ENCODE measurements at places on chromosomes 2 and 18. TPM values are rescaled to one million over a fixed set of nuclear protein-coding genes. Genes with fewer than 3 reads are reported as not detected.

Gene RGPD3
- total RNA-seq, result not detected

GRCh38 chr2:207227062-207227748 is 61.5 kb upstream of the KLF7 start:
- H3K4me1 ChIP-seq, result peaks cover 62% of the 10 kb centered on the region
- no peak overlapping the region for H3K4me3 ChIP-seq
- peak; percentile 14 for DNase-seq
- no peaks in the 10 kb centered on the region for H3K36me3 ChIP-seq

- no peaks in the 10 kb centered on the region for H3K36me3 ChIP-seq
- no peak overlapping the region for H3K4me3 ChIP-seq
- H3K27me3 ChIP-seq, result no peaks in the 10 kb centered on the region
- H3K27ac ChIP-seq, result no peak overlapping the region
- no peaks in the 10 kb centered on the region for H3K4me1 ChIP-seq
- DNase-seq, result no peak
Measured at GRCh38 chr2:202754936-202755335, 116.6 kb downstream of the ICA1L start.

- no peaks in the 10 kb centered on the region for H3K36me3 ChIP-seq
- H3K27me3 ChIP-seq, result no peaks in the 10 kb centered on the region
Measured at GRCh38 chr2:127576433-127577207, 41.1 kb downstream of the MYO7B start.

Gene FTCDNL1
- 3.3 TPM for total RNA-seq

DNA sequence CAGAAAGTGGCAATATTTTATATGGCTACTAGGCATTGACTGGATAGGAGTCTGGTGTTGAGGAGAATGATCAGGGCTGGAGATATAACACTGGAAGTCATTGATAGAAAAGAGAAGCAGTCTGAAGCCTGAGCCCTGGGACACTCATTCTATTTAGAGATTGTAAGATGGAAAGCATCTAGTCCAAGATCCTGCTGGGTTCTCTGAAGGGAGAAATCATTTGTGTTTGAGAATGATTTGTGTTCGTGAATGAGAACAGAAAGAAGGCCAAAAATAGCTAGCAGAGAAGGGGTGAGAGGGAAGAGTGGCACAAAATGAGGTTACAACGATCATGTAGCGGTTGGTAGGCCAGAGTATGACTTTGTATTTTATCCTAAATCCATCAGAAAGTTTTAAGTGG is 7.6 kb upstream of the ALS2 start:
- DNase-seq, result no peak
- H3K27ac ChIP-seq, result no peak overlapping the region
- no peaks in the 10 kb centered on the region for H3K4me1 ChIP-seq

- H3K4me3 ChIP-seq, result no peak overlapping the region
- H3K27ac ChIP-seq, result no peak overlapping the region
- H3K27me3 ChIP-seq, result no peaks in the 10 kb centered on the region
Measured at GRCh38 chr2:8659735-8660492, 21.9 kb upstream of the ID2 start.

Gene CGREF1
- 2.8 TPM for total RNA-seq

Gene SOWAHC
- 11.2 TPM for total RNA-seq

DNA sequence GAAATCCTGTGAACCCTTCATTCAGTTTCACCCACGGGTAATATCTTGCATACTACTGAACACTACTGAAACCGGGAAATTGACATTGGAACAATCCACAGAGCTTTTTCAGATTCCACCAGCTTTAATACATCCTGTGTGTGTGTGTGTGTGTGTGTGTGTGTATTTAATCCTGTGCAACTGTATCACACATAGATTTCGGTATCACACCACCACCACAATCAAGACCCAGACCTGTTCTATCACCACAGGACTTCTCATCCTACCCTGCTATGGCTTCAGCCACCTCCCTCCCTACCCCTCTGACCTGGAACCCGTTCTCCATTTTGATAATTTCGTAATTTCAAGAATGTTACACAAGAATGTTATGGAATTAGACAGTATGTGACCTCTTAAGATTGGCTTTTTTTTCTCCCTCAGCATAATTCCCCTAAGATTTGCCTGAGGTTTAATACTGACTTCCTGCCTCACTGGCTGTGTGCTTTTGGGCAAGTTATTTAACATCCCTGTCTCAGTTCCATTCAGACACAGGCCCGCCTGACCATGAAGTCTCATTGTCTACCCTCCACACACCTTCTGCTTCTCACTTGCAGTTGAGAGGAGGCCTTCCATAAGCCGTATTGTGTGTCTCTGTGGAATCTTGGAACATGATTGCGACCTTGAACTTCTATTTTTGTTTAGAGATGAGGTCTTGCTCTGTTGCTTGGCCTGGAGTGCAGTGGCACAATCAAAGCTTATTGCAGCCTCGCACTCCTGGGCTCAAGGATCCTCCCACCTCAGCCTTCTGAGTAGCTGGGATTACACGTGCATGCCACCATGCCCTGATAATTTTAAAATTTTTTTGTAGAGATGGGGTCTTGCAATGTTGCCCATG is 14.4 kb upstream of the TMEM131 start:
- H3K36me3 ChIP-seq, result no peaks in the 10 kb centered on the region
- H3K4me1 ChIP-seq, result peaks cover 4% of the 10 kb centered on the region
- no peak overlapping the region for H3K27ac ChIP-seq
- DNase-seq, result no peak
- H3K4me3 ChIP-seq, result no peak overlapping the region
- no peaks in the 10 kb centered on the region for H3K27me3 ChIP-seq

Gene GAREM1
- 10.9 TPM for total RNA-seq

- H3K36me3 ChIP-seq, result no peaks in the 10 kb centered on the region
- DNase-seq, result no peak
- H3K27ac ChIP-seq, result no peak overlapping the region
- H3K4me1 ChIP-seq, result no peaks in the 10 kb centered on the region
Measured at GRCh38 chr18:25962919-25963318, 127.5 kb downstream of the SS18 start.

- H3K4me1 ChIP-seq, result no peaks in the 10 kb centered on the region
- no peak overlapping the region for H3K4me3 ChIP-seq
- H3K27me3 ChIP-seq, result no peaks in the 10 kb centered on the region
Measured at GRCh38 chr2:70778676-70779075, 10.7 kb upstream of the ADD2 start.

- no peaks in the 10 kb centered on the region for H3K36me3 ChIP-seq
- no peaks in the 10 kb centered on the region for H3K27me3 ChIP-seq
- no peak overlapping the region for H3K4me3 ChIP-seq
Measured at GRCh38 chr18:34789768-34790344, 79.8 kb downstream of the DTNA start.

Gene FAM124B
- 3.0 TPM for total RNA-seq

- peak overlapping the region; percentile 42 for H3K4me3 ChIP-seq
- peak overlapping the region; percentile 79 for H3K27ac ChIP-seq
- DNase-seq, result no peak
- H3K36me3 ChIP-seq, result no peaks in the 10 kb centered on the region
- peaks cover 5% of the 10 kb centered on the region for H3K4me1 ChIP-seq
- H3K27me3 ChIP-seq, result peaks cover 7% of the 10 kb centered on the region
Measured at GRCh38 chr2:213150315-213151097, 906 bp downstream of the IKZF2 start.

DNA sequence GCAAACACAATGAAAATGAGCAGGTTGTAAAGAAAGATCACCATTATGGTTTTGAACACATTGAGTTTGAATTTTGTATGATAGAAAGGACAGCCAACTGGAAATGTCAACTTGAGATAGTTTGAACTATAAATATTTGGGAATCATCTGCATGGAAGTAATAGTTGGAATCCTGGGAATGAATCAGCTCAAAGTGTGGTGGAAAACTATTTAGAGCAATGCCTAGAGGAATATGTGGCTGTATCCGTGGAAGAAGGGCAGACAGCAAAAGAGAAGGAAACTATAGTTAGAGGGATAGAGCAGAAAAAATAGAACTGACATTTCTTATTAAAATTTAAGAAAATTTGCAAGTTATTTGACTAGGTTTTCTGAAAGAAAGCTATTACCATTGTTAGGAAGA is 112.5 kb upstream of the OTX1 start:
- H3K27me3 ChIP-seq, result no peaks in the 10 kb centered on the region
- no peak for DNase-seq
- no peaks in the 10 kb centered on the region for H3K36me3 ChIP-seq
- no peak overlapping the region for H3K27ac ChIP-seq

Gene FSHR
- not detected for total RNA-seq

- no peak overlapping the region for H3K27ac ChIP-seq
- no peak overlapping the region for H3K4me3 ChIP-seq
- no peaks in the 10 kb centered on the region for H3K36me3 ChIP-seq
- H3K27me3 ChIP-seq, result no peaks in the 10 kb centered on the region
- no peak for DNase-seq
Measured at GRCh38 chr2:171957061-171957460, 34.8 kb downstream of the HAT1 start.

Gene TMEFF2
- not detected for total RNA-seq

GRCh38 chr2:9984217-9984739 is 32.8 kb downstream of the GRHL1 start:
- DNase-seq, result no peak
- H3K36me3 ChIP-seq, result no peaks in the 10 kb centered on the region
- H3K4me3 ChIP-seq, result no peak overlapping the region
- H3K27ac ChIP-seq, result no peak overlapping the region
- no peaks in the 10 kb centered on the region for H3K27me3 ChIP-seq
- peaks cover 14% of the 10 kb centered on the region for H3K4me1 ChIP-seq

DNA sequence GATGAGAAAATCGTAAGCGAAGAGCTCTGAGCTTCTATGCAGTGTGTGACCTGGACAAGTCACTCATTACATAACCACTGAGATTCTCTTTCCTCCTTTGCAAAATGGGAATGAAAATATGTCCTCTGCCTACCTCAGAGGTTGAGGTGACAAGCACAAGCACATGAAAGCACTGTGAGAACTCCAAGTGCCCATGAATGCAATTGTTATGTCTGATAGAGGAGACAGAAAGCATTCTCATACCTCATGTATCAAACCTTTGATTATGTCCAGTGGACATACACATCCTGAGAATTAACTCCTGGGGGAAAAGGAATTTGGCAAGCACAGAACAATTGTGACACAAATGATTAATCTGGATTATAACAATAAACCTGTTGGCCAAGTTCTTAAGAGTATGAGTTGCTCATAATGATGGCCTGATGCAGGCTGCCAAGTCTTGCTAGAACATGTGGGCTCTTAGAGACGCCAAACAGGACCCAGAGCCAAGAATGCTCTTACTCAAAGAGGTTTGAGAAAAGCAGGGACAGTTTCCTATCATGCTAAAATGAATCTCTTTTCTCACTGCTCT is 8.5 kb upstream of the RMDN2 start:
- DNase-seq, result peak; percentile 47
- no peak overlapping the region for H3K27ac ChIP-seq
- no peak overlapping the region for H3K4me3 ChIP-seq
- H3K36me3 ChIP-seq, result no peaks in the 10 kb centered on the region

Gene TMEM198
- total RNA-seq, result 3.5 TPM

All from left lung (tissue), 14 donors.